CD14-positive monocyte (primary cell): ENCODE measurements at places on chromosomes 4 and X. TPM values are rescaled to one million over a fixed set of nuclear protein-coding genes. Genes with fewer than 3 reads are reported as not detected.

- H3K4me3 ChIP-seq = no peak overlapping the region
- no peaks in the 10 kb centered on the region for H3K27me3 ChIP-seq
- H3K27ac ChIP-seq = no peak overlapping the region
- no peaks in the 10 kb centered on the region for H3K4me1 ChIP-seq
Measured at GRCh38 chrX:19541931-19542330, 26.6 kb upstream of the MAP3K15 start.

DNA sequence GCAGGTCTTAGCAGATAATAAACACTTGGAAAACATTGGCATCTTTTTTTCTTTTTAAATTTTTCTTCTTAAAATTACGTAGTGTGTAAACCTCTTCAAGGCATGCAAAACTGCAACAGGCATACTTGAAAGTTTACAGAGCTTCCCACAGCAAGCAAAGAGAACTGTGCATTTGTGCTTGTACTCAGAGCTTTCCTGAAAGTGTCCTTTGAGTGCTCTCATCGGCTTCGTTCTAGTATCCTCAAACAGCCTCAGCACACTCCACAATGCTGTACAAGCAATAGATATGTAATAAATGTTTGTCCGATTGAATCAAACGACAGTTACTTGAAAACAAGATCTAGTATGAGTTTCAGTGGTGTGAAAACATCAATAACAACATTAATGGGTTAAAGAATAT lies 227.5 kb downstream of the PAPSS1 start:
- H3K27ac ChIP-seq = no peak overlapping the region
- H3K27me3 ChIP-seq = no peaks in the 10 kb centered on the region
- H3K4me3 ChIP-seq = no peak overlapping the region
- H3K4me1 ChIP-seq = no peaks in the 10 kb centered on the region
- no peak for DNase-seq
- H3K36me3 ChIP-seq = no peaks in the 10 kb centered on the region

- H3K27ac ChIP-seq = no peak overlapping the region
- H3K4me1 ChIP-seq = peaks cover 7% of the 10 kb centered on the region
- no peaks in the 10 kb centered on the region for H3K27me3 ChIP-seq
- DNase-seq = no peak
- no peaks in the 10 kb centered on the region for H3K36me3 ChIP-seq
Measured at GRCh38 chrX:133444196-133444595, 28.9 kb upstream of the GPC4 start.

IL2 gene
- polyA plus RNA-seq = not detected in 2 replicates
